ENCODE measurements at places on chromosomes 3 and 15.

- H3K27ac ChIP-seq, result no peak overlapping the region
- no peak for DNase-seq
- H3K4me1 ChIP-seq, result no peaks in the 10 kb centered on the region
- peaks cover 99% of the 10 kb centered on the region for H3K36me3 ChIP-seq
Observed at GRCh38 chr15:59115047-59115446, 10.1 kb downstream of the CCNB2 start.

- no peak overlapping the region for H3K4me3 ChIP-seq
- H3K36me3 ChIP-seq, result no peaks in the 10 kb centered on the region
- no peak for DNase-seq
- H3K4me1 ChIP-seq, result no peaks in the 10 kb centered on the region
- H3K27me3 ChIP-seq, result no peaks in the 10 kb centered on the region
Observed at GRCh38 chr3:3302964-3303363, 123.5 kb upstream of the CRBN start.

GRCh38 chr3:65146179-65146578, 458.4 kb upstream of the ADAMTS9 start:
- no peaks in the 10 kb centered on the region for H3K27me3 ChIP-seq
- H3K4me3 ChIP-seq, result no peak overlapping the region
- peaks cover 1% of the 10 kb centered on the region for H3K4me1 ChIP-seq
- no peak overlapping the region for H3K27ac ChIP-seq
- H3K36me3 ChIP-seq, result no peaks in the 10 kb centered on the region

- H3K27ac ChIP-seq, result peak overlapping the region; percentile 99
- H3K4me3 ChIP-seq, result peak overlapping the region; percentile 86
- DNase-seq, result peak; percentile 83
- H3K27me3 ChIP-seq, result no peaks in the 10 kb centered on the region
Observed at GRCh38 chr15:44536302-44536961, 515 bp upstream of the EIF3J start.

GRCh38 chr3:111047042-111047441, 24.6 kb upstream of the NECTIN3 start:
- no peak overlapping the region for H3K4me3 ChIP-seq
- no peak for DNase-seq
- H3K4me1 ChIP-seq, result peaks cover 6% of the 10 kb centered on the region
- H3K27ac ChIP-seq, result no peak overlapping the region
- no peaks in the 10 kb centered on the region for H3K27me3 ChIP-seq
- H3K36me3 ChIP-seq, result no peaks in the 10 kb centered on the region
